ENCODE measurements at places on chromosomes 7 and 10.

DNA sequence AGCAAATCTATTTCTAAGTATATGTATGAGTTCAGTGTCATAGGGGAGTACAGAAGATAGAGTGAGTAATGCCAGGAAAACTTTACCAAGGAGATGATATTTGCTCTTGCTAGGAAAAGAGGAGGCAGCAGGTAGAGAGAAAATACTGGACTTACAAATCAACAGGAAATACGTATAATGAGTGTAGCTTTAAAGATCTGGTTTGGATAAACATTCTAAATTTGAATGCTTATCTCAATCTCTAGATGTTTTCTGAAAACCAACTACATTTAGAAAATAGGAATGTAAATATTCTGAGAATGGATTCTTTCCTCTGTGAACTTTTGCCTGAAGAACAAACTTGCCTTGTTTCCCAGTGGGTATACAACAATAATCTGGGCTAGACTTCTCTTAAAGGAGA, 46.9 kb upstream of the GNAI1 start:
- no peak for DNase-seq

GRCh38 chr10:79161557-79161956, 92.8 kb downstream of the ZMIZ1 start:
- no peak for DNase-seq

DNA sequence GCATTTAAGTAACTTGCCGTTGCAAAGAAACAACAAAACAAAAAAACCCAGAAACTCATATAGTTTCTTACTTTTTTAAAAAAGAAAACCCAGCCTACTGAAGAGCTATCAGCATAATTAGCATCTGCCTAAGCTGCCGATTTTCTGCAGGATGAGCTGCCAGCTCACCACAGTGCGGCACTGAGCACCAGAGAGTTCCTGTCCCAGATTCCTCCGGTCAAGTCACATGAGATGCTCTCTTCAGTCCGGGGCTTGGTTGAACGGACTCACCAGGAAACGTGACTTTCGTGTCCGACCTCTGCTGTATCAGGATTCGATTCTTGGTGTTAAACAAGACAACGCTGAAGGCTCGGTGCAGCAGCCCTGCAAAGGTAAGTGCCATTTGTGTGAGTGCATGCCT, 3.2 kb downstream of the IDI2 start:
- no peak for DNase-seq

GRCh38 chr7:43702974-43703373, 26.3 kb downstream of the COA1 start:
- DNase-seq = no peak

DNA sequence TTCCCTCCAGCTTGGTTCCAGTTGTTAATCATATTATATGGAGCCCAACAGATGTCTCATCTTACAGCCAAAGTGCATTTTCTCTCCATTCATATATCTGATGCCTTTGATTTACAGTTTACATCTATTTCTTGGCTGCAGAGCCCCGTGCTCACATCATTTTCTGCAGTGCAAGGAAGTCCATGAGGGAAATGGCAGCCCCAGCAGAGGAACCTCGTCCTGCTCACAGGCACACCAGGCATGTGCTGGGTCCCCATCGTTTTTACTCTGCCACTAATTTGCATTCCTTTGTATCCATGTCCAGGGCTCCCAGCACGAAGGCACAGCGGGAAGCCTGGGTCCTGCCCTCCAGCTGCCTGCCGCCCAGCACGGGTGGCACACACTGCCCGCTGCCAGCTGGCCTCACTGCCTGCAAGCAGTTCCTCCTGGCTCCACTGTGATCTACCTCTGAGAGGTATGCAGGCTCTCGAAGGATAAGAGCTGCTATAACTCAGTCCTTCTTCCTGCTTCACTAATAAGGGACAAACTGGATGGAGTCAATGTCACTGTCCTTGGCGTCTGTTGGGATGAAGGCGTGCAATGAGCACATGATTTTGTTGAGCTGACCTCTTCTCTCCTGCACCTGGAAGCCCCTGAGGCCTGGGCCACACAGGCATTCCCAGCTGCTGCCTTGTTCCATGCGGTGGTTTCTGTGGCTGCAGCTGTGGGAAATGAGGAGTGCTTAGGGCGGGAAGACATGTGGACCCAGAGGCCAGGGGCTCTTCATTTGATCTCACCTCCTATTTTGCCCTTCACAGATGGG, 583.6 kb upstream of the MGMT start:
- DNase-seq = no peak

- DNase-seq = no peak
Observed at GRCh38 chr7:8435590-8436545, 2.5 kb downstream of the NXPH1 start.

DNA sequence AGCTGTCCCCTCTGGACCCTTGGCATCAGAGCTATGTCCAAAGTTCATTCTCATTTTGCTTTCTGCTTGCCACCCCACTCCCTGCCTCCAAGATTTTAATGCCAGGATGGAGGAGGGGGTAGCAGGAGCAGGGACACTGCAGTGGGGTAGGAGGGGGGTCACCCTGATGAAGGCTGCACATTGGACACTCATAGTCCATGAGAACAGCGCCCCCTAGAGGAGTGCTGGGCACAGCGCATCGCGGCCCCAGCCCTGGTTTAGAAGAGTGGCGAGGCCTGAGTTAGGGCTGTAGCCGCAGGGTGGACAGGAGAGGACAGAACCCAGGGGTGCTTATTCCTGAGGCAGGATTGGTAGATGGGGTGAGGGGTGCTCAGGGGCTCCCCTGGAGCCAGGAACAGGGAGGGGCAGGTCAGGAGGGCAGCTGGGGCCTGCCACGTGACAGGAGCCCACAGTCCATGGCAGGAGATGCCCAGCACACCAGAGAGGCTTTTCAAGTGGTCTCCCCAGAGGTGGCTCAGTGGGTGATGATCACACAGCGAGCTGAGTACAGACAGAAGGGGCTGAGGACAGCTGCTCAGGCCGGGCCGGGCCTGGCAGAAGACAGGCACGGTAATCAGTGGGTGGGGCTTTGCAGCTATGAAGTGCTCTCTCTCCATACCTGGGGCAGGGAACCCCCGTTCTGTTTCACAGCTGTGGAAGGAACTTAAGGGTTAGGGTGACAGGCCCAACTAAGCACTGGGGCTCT, 71.4 kb downstream of the NEURL1 start:
- no peak for DNase-seq

DNA sequence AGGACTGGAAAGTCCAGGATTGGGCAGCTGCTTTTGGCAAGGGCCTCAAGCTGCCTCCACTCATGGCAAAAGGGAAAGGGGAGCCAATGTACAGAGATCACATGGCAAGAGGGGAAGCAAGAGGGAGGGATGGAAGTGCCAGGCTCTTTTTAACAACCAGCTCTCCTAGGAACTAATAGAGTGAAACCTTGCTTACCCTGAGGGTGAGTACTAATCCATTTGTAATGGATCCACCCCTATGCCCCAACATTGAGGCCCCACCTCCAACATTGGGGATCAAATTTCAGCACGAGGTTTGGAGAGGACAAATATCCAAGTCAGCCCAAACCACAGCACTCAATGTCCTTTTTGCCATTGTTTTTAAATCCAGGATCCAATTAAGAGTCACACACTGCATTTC, 12.5 kb downstream of the HABP2 start:
- no peak for DNase-seq

DNA sequence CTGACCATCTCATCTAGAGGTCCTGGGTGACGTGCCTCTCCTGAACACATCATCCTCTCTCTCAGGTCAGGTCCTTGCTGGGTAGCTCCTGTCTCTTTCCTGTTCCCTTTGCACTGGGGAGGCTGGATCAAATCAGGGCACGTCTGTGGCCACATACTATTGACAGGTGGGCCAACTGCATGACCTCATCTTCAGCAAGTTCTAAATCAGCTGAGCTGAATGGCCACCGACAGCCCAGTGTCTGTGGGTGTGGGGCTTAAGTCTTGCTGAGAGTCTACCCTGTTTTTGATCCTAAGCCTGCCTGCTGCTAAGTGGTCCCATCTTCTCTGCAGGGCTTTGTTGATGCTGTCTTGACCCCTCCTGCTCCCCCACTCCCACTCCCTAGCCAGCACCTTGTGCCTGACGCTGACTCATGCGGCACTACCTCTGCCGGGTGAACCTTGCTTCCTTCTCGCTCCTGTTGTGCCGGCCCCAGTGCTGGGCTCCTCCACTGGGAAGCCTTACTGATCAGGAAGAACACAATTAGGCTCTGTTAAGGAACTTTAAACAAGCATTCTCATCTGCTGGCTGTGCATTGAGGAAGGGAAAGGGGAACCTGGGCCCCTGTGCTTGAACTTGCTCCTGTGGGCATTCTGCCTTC, 440.4 kb downstream of the PLXNA4 start:
- no peak for DNase-seq

DNA sequence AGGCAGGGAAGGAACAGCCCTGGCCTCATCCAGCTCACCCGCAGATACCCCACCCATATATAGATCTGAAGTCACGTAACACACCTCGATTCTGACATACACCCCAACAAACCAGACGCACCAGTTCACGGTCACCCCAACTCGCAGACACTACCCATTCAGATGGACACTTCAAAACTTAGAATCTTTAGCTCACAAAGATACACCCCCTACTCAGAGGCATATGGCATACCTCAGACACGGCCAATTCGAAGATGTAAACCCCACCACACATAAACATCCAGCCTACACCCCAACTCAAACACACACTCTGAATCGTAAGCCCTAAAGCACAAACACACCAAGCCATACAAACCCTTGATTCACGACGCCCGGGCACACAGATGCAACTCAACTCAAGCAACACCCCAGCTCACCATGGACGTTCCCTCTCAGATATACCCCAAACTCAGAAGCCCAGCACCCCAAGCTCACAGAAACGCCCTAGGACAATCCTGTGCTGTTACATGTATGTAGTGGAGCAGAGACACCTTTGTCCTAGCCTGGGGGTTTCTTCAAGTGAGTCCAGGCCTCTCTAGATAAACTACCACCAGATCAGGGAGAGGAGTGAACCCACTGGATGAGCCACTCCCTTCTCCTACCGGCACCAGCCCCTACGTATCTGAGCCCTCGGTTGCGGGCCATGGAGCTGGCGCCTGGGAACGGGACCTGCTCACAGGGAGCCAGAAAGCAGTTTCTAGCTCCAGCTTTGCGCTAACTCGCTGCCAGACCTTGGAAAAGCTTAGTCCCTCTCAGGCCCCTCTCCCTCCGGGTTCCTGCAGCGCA, 8.8 kb downstream of the PSD start:
- DNase-seq = no peak

- no peak for DNase-seq
Observed at GRCh38 chr10:32240471-32240870, 106.5 kb downstream of the EPC1 start.

GRCh38 chr7:106448992-106449859, 164.4 kb upstream of the NAMPT start:
- DNase-seq = no peak

DNA sequence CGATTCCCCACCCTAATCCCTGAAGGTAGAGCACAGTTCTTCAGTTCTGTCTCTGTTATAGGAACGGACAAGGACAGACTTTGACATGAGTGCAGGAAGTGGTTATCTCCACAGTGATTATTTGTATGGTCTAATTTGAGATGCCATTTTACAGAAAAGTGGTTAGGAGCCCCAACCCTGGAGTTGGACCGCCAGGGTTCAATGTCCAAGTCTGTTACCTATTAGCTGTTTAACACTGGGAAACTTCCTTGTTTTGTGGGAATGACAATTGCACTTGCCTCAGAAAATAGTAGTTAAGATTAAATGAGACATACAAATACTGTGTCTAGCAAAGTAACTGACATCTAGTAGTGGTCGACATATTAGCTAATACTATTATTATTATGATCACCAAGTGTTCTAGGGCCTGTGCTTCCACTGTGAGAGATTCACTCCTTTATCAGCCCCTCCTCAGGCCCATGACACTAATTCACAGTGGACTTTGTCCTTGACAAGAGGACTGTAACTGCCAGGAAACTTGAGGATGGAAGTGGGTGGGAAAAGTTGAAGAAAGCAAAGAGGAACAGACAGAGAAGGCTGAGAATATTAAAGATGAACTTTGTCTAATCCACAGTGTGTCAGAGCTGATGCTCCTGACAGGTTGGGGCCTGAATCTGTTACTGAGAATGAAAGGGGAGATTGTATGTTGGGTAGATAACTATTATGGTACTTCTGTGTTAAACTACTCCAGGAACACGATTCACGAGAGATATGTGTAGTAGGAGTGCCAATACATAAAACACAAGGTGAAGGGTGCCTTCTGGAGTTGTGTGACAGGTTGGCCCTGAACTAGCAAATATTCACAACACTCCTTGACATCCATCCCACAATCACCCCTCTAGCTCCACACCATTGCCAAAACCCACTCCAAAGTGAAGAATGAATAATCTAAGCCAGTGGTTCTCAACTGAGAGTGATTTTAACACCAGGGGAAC, 66.4 kb downstream of the TAC1 start:
- DNase-seq = no peak

GRCh38 chr7:1770331-1770730, 100.3 kb downstream of the ELFN1 start:
- no peak for DNase-seq

DNA sequence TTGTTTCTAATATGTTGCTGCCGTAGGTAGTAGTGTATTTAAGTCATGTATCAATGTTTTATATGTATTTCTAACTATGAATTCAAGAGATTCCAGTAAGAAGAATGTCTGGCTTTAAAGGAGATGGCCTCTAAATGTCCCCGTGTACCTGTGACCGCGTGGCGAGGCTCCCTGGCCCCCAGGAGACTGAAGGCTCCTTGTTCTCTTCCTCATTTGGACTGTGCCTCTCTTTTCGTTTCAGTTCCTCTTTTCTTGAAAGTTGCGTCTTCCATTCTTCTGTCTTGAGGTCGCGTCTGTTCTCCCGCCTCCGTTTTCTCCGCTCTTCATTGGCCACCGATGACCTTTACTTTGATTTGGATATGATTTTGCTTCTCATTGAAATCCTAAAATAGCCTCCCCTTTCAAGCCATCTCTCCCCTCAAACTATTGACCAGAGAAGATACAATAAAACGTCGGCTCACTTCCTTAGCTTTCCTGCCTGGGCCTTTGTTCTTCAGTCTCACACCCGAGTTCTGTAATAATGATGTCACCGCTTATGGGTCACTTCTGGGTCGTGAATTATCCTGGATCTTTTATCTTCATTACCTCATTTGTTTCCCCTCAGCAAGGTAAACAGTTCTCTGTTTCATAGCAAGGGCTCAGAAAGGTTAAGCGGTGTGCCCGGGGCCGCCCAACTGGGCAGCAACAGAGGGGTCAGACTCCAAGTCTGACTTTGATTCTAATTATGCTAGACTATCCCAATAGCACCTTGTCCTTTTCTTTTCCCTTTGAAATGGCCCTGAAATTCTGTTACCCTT, 28.7 kb downstream of the WIPI2 start:
- DNase-seq = no peak

- DNase-seq = no peak
Observed at GRCh38 chr7:94350734-94351133, 44.0 kb upstream of the COL1A2 start.

DNA sequence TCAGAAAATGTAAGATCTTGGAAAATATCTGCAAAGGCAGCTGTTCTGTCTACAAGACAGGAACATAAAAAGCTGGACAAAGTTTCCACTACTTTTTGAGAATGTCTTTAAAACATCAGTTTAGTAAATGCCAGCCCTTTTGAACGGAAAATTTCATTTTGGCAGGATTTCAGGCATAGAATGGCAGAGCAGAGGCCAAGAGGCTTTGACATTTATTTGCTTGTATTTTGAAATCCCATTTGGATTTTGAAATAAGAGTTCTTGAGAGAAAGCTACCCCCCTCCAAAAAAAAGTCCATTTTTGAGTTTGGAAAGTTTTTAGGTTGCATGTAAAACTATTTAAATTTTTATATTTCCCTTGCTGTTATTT, 3.1 kb upstream of the ETV1 start:
- no peak for DNase-seq

GRCh38 chr7:108402865-108403264, 53.4 kb downstream of the NRCAM start:
- DNase-seq = no peak

GRCh38 chr7:86149024-86149665, 494.6 kb upstream of the GRM3 start:
- DNase-seq = no peak
